GM12892 (cell line): ENCODE measurements at places on chromosomes 5 and 9.
A peak's percentile ranks its signal among the peaks of the same experiment; 100 is the strongest.

DNA sequence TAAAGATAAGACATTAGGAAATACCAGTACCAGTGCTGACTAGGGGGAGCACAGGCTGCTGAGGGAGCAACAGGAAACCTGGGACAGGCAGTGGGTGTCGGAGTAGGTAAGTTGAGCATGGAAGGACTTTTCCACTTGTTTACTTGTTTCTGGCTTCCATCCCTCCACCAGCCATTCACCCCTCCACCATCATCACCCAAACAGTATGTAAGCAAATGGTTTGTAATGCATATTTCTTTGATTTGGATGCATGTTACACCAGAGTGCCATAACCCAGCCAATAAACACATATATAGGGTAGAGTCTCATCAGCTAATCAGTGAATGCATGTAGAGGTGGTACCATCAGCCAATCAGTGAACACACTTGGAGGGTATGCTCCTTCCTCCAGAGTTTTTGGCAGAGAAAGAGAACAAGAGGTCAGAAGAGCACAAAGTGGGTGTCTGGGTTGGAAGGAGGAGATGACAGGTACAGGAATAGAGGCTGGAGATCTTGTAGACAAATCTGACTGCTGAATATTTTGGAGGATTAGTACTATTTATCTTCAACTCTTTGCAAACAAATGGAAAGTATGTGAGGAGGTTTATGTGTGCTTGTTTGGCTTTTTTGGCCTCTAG is 37.7 kb upstream of the PDE8B start:
- no peak for DNase-seq

- DNase-seq, result no peak
Measured at GRCh38 chr9:125863923-125864322, 116.8 kb downstream of the PBX3 start.

DNA sequence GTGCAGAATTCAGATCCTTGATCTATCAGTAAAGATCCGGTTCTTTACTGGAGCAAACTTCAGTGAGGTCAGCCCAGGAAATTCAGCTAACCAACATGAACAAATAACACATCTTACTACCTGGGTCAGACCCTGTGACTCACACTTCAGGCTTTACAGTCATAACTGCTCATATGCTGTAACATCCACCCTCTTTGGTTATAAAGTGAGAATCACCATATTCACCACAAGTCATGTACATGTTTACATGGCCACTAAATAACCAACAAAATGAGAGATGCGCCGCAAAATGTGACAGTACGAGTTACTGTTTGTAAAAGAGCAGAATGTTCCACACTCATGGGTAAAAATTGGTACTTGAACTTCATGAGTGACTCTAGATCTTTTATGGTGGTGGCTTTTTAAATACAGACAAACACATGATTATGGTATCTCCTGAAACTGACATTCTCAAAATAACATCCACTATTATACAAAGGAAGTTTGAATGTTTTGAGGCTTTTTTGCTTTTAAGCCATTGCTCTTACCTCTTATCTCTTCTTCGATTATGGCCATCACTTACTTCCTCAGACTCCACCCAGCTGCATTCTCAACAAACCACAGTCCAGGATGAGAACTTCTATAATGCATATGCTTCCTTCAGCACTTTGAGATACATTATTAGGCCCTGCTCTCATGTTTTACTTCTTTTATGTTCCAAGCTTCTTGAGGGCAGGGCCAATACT is 516.6 kb downstream of the RAB3C start:
- no peak for DNase-seq

GRCh38 chr5:96226941-96227552 is 206.0 kb downstream of the PCSK1 start:
- no peak for DNase-seq

DNA sequence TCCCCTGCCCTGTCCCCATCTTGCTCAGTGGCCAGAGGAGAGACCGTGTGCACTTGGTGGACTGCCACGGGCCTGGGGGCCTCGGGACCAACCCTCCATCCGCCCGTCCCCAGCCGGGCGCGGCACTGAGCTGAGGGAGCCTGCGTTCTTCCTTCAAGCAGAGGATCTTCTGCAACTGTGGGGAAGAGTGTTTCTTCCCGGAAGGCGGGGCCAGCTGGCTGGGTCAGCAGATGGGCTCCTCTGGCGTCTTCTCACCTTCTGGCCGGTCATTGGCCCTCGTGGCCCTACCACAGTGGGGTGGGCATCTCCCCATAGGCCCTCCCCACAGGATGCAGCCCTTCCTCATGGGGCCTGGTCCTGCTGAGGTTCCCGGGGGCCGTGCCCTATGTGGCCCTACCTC is 17.4 kb downstream of the RXRA start:
- no peak for DNase-seq

GRCh38 chr5:82777106-82777505 is 300.1 kb downstream of the TMEM167A start:
- DNase-seq, result no peak

DNA sequence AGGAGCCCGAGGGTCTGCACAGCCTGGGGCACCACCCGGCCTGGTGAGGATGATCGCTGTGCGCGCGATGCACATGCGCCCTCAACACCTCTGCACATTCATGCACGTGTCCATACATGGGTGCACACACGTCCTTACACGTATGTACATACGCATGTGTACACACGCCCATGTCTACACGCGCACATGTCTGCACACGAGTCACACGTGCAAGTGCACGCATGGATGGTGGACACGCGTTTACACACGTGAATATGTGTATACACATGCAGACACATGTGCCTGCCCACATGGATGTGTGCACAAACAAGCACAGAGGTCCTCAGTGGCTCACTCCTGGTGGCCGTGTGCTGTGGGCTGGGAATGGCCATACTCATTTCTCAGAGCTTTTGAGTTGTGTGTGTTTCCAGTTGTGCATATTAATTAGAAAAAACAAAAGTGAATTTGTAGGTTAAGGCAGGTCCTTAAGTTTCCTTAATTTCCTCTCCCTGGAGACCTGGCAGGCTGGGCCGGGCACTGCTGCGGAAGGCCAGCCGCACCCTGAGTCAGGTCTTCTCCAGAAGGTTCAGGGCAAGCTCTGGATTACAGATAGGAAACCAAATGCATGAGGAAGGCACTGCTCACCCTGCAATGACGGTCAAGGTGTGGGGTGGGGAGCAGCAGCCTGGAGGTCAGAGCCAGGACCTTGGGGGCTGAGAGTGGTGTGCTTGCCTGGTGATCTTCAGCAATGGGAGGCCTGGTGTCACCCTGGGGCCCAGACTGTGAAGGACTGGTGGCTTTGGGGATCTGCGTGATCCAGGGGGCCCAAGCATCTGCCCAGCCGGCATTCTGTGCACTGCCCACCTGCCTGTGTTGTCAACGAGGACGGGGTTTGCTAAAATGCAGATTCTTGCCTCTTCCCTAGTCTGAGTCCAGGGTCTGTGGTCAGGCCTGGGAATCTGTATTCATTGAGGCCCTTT is 1.3 kb upstream of the RNU6ATAC start:
- no peak for DNase-seq

GRCh38 chr5:143143973-143144372 is 259.5 kb downstream of the NR3C1 start:
- DNase-seq, result no peak

DNA sequence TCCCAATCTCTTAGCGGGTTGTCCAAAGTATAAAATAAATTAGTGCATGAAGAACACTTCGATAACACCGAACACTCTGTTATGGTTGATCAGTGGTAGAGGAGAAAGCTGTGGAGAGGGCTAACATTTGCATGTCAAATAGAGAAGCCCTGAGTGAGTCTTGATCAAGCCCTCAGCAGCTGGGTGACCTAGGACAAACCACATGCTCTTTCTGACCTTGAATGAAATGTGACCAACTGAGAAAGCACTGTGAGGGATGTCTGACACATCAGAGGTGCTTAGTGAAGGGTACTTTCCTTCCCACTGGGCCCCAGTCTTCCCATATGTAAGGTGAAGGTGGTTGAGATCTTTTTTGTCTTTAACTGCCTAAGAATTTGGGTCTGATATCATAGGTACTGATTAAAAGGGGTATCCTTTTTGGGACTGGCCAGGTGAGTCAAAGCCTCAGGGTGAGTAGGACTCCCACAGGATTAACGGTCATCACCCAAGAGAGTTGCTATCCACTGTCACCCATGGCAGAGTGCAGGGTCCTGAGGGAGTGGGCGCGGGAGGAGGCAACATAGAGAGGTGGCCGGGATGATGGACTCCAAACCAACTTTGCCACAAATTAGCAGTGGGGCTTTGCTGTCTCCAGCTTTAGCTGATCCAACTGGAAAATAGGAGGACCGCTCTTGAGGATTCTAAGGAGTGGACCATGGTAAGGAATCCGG is 53.5 kb downstream of the KIF4B start:
- DNase-seq, result no peak

- peak; percentile 5 for DNase-seq
Measured at GRCh38 chr5:107289030-107289714, 381.6 kb downstream of the EFNA5 start.

DNA sequence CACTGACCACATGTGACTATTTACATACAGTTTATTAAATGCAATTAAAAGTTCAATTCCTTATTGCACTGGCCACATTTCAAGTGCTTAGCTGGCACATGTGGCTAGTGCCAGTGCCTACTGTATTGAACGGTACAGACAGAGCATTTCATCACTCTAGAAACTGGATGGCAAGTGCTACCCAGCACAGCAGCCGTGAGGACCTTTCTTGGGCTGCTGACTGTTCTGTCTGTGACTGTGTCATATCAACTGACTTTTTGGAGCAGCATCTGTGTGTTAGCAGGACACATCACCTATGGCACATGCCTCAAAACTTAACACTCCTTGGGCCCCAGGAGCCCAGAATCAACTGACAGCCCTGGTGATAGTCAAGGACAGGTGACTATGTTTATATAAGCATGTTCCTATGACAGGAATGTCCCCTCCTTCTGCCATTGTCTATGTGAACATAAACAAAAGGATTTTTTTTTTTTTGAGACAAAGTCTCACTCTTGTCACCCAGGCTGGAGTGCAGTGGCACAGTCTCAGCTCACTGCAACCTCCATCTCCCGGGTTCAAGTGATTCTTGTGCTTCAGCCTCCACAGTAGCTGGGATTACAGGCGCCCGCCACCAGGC is 8.9 kb downstream of the IRF1 start:
- DNase-seq, result no peak

DNA sequence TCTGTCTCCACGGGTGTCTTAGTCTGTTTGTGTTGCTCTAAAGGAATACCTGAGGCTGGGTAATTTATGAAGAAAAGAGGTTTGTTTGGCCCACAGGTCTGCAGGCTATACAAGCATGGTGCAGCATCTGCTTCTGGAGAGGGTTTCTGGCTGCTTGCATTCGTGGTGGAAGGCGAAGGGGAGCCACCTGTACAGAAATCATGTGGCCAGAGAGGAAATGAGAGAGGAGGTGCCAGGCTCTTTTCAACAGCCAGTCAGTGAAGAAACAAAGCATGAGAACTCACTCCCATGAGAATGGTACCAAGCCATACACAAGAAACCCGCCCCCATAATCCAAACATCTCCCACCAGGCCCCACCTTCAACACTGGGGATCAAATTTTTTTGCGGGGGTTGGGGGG is 53.4 kb downstream of the PFDN1 start:
- no peak for DNase-seq

DNA sequence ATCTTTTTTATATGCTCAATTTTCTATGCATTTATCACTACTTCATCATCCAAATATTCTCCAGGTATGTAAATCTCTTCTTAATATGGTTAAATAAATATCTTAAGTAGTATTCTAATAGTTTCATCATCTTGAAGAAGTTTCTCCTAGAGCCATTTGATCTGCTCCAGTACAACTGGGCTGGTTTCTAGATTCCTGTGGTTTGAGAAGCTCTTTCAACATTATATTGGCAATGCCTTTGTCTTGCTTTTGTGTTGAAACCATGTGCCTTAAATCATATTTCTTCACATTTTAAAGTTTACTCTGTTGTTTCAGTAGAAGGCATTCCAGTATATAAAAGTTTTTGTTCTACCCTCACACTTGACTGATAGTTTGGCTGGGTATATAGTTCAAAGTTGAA is 27.6 kb downstream of the MBLAC2 start:
- no peak for DNase-seq

DNA sequence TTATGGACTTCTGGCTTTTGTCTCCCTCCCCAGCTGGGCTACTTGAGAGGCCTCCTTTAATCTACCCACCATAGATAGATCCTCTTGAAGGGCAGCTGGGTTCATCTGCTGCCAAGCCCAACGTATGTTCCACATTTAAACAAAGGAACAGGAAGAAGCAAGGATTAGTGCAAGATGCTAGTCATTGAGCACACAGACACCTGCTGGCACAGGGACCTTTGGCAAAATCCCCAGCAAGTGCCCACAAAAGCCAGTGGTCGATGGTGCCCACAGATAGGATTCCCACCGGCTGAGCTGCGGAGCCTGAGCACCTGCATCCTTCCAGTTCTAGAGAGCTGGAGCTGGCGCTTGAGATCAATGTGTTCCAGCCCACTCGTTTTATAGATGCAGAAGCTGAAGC is 57.7 kb upstream of the SHB start:
- DNase-seq, result no peak

GRCh38 chr9:117286245-117286644 is 128.6 kb downstream of the ASTN2 start:
- DNase-seq, result no peak

DNA sequence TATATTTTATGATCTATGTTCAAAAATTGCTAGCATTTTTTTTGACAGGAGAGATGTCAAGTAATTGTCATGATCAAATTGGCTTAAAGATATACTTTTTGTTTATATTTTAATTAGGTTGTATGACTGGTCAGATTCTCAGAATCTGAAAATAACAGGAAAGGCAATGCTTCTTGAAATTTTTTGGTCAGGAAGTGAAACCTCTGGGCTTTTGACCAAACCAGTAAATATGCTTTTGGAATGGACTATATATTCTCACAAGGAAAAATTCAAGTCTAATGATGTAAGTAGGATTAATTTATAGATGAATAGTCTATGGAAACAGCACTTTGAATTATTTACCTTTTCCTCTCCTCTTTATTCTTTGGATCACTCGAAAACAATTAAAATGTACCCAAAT is 52.3 kb downstream of the SLF1 start:
- no peak for DNase-seq

DNA sequence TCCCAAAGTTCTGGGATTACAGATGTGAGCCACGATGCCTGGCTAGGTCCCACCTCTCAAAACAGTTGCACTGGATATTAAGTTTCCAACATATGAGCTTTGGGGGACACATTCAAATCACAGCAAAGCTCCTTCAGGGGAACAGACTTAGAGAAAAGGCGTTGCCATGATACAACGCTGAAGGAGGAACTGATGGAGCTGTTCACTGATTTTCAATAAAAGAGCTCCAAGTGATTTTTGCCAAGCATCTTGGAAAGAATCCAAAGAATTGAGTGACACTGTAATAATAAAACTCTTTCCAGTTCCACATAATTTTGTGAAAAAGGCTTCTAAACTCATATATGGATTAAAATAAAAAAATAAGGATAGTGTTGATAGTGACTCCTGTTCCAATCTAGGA is 72.5 kb downstream of the CSNK1A1 start:
- no peak for DNase-seq

DNA sequence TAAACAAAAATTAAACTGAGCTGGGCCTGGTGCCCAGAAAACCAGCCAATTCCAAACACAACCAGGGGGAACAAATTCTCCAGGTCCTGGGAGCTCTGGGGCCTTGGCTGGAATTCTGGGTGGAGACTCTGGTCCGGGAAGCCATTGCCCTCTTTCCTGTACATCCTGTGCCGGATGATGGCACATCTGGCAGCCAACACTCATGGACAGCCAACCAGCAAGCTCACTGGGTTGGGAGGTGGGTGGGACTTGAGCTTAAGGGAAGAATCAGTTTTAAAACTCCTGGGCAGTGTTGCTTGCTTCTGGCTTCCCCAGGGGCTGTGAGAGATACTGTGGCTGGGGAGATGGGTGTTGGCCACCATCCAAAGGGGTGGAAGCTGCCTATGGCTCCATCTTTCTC is 56.1 kb downstream of the PCDH1 start:
- no peak for DNase-seq

- DNase-seq, result no peak
Measured at GRCh38 chr5:163363389-163363788, 74.0 kb upstream of the CCNG1 start.
